ENCODE measurements at places on chromosomes 4 and X.

- peak overlapping the region; percentile 58 for H3K27ac ChIP-seq
- H3K36me3 ChIP-seq: no peaks in the 10 kb centered on the region
- H3K4me3 ChIP-seq: no peak overlapping the region
- H3K4me1 ChIP-seq: peaks cover 38% of the 10 kb centered on the region
These were observed 1.5 kb upstream of the BCOR start for GRCh38 chrX:40099055-40099958.

- no peak overlapping the region for H3K27ac ChIP-seq
- no peaks in the 10 kb centered on the region for H3K27me3 ChIP-seq
- no peaks in the 10 kb centered on the region for H3K36me3 ChIP-seq
- no peak overlapping the region for H3K4me3 ChIP-seq
These were observed 476.0 kb downstream of the GABRG1 start for GRCh38 chr4:45647823-45648222.

DNA sequence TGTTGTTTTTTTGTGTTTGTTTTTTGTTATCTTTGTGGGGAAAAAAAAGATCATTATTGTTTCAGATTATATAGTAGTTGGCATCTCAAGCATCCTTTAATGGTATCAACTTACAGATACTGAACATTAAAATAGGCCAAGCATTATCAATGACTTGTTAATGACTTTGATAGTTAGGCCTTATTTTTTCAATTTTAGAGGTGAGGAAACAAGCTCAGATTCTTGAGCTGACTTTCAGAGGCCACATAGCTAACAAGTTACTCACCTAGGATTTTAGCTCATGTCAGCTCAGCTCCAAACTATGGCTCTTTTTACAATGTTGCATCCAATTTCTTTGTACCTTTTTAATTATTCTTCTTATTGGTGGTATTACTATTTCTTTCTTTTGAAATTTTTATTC, 471 bp upstream of the PLAC8 start:
- H3K27ac ChIP-seq: peak overlapping the region; percentile 86
- H3K27me3 ChIP-seq: no peaks in the 10 kb centered on the region
- DNase-seq: peak; percentile 32
- H3K36me3 ChIP-seq: no peaks in the 10 kb centered on the region

GRCh38 chrX:75892749-75893148, 107.7 kb upstream of the MAGEE2 start:
- no peaks in the 10 kb centered on the region for H3K36me3 ChIP-seq
- H3K27me3 ChIP-seq: no peaks in the 10 kb centered on the region
- H3K4me3 ChIP-seq: no peak overlapping the region
- no peak overlapping the region for H3K27ac ChIP-seq
- no peak for DNase-seq

DNA sequence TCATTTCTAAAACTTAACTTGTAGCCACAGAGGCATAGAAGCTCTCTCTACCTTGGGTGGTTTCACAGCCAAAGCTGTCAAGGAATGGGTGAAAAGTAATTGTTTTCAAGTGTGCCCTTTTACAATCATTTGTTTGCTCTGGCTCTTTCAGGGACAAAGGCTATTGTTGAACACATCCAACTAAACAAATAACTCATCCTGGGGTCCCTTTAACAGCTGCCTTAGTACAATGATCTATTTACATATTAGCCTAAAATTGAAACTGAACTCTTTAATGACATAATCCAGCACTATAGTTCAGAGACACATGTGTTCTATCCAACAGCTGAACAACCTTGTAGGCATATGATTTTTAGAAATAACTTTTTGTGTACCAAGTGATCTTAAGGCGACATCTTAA, 3.7 kb downstream of the HHIP start:
- DNase-seq: no peak
- peaks cover 26% of the 10 kb centered on the region for H3K4me1 ChIP-seq
- no peak overlapping the region for H3K27ac ChIP-seq
- no peak overlapping the region for H3K4me3 ChIP-seq
- H3K27me3 ChIP-seq: peaks cover 16% of the 10 kb centered on the region

DNA sequence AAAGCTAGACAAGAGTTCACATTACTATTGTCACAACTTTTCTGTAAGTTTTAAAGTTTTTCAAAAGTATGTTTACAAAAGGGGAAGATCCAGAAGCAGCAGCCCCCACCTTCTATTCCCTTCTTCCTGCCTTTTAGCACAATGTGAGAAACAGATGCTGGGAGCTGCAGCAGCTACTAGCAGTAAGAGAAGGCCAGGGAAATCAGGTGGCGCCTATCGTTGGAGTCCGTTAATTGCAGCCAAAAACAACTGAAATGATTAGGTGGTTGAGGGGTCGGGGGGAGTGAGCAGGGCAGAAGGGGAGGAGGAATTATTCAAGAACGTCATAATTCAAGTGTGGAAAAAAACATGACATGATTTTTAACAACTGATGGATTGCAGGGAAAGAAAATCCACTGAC, 27.4 kb downstream of the FRYL start:
- peak; percentile 78 for DNase-seq
- H3K36me3 ChIP-seq: peaks cover 2% of the 10 kb centered on the region
- peak overlapping the region; percentile 67 for H3K27ac ChIP-seq
- H3K27me3 ChIP-seq: no peaks in the 10 kb centered on the region
- H3K4me1 ChIP-seq: peaks cover 7% of the 10 kb centered on the region
- H3K4me3 ChIP-seq: no peak overlapping the region

GRCh38 chr4:185238215-185238681, 28.9 kb downstream of the SNX25 start:
- H3K4me3 ChIP-seq: no peak overlapping the region
- no peak for DNase-seq
- H3K36me3 ChIP-seq: no peaks in the 10 kb centered on the region
- H3K27me3 ChIP-seq: no peaks in the 10 kb centered on the region
- H3K4me1 ChIP-seq: no peaks in the 10 kb centered on the region

DNA sequence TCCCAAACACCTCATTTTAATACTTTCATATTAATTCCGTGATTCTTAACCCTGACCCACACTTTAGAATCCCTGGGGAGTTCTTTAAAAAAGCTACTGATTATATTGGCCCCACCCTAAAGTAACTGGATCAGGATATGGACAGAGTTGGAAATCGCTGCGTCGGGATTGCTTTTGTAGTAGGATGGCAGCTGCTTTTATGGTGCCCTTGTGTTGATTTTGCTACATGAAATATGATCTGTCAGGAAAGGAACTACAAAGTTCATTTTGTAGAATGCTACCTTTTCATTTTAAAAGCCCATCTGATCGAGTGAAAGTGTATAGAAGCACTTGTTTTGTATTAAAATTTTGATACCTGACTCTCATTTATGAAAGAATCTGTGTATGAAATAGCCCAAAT, 43.6 kb downstream of the TMEM131L start:
- H3K27me3 ChIP-seq: no peaks in the 10 kb centered on the region
- no peak for DNase-seq
- no peaks in the 10 kb centered on the region for H3K4me1 ChIP-seq
- H3K4me3 ChIP-seq: no peak overlapping the region

DNA sequence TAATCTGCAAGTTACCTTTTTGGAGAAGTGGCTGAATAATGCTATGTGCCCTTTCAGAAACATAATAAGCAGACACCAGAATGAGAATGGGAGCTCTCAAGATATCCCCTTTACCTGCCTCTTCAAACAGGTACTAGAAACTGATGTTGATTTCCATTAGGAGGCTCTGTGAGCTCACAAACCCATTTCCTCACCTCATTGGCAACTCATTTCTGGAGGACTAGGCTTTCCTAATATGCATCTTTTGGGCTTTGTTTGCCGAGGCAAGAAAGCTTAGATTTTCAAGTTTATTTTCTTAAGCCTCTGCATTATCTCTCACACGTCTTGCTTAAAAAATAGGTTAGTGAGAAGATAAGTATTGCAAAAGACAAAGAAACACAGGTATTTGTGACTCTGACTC, 313.1 kb upstream of the IRS4 start:
- H3K4me3 ChIP-seq: no peak overlapping the region
- H3K4me1 ChIP-seq: no peaks in the 10 kb centered on the region
- no peaks in the 10 kb centered on the region for H3K36me3 ChIP-seq

- H3K4me1 ChIP-seq: no peaks in the 10 kb centered on the region
- no peak for DNase-seq
- H3K27ac ChIP-seq: no peak overlapping the region
- H3K36me3 ChIP-seq: no peaks in the 10 kb centered on the region
- no peak overlapping the region for H3K4me3 ChIP-seq
These were observed 33.5 kb downstream of the ARSJ start for GRCh38 chr4:113945906-113946305.

DNA sequence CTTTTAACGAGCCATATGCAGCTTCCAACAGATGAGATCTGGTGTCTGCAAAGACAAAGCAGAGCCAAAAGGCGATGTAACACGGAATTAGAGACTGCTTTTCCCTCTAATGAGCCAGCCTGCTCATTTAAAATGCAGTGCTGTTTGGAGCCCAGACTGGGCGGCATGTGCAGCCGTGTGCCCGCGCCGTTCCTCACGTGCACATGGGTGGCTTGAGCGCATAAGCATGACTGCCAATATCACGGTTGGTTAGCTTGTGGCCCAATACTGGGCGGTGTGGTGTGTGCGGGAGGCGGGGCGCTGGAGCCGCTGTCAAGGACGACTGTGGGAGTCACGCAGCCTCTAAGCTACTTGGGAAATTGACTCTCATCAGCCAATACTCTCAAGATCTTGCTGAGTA, 87.0 kb upstream of the SCOC start:
- DNase-seq: no peak
- H3K4me1 ChIP-seq: no peaks in the 10 kb centered on the region
- H3K27ac ChIP-seq: no peak overlapping the region
- H3K27me3 ChIP-seq: no peaks in the 10 kb centered on the region
- H3K36me3 ChIP-seq: no peaks in the 10 kb centered on the region

- no peaks in the 10 kb centered on the region for H3K27me3 ChIP-seq
- no peak overlapping the region for H3K27ac ChIP-seq
- H3K36me3 ChIP-seq: no peaks in the 10 kb centered on the region
These were observed 739.0 kb downstream of the GRID2 start for GRCh38 chr4:93042746-93043145.

GRCh38 chr4:142547974-142548373, 298.1 kb downstream of the INPP4B start:
- H3K27ac ChIP-seq: no peak overlapping the region
- H3K27me3 ChIP-seq: no peaks in the 10 kb centered on the region
- peaks cover 14% of the 10 kb centered on the region for H3K4me1 ChIP-seq
- no peak for DNase-seq

DNA sequence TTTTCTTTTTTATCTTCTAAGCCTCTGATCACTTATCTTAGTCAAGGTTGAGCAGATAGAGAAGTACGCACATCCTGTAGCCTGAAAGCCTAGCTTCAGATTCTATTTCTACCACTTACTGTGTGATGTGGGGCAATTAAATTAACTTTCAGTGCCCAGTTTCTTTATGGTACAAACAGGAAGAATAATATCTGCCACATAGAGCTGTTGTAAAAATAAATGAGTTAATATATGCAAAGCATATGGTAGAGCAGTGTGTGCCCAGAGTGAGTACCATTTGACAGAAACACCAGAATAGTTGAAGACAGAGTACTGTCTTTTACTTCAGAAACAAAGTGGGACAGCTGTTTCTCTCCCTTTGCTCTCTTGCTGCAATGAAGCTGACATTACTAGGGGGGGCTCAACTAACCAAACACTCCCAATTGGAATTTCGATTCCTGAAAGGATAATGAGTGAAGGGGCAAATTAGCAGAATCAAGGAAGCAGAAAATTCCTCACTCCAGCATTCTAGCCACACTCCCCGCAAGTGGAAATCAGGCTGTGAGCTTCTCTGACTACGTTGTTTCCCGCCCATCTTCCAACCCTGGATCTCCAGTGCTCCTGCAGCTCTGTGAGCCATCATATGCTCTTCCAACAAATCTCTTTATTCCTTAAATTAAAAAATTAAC, 80.4 kb downstream of the MAPK10 start:
- H3K4me3 ChIP-seq: no peak overlapping the region
- H3K4me1 ChIP-seq: no peaks in the 10 kb centered on the region
- H3K27ac ChIP-seq: no peak overlapping the region
- DNase-seq: no peak
- H3K27me3 ChIP-seq: no peaks in the 10 kb centered on the region
- H3K36me3 ChIP-seq: no peaks in the 10 kb centered on the region

- no peak overlapping the region for H3K27ac ChIP-seq
- H3K4me3 ChIP-seq: no peak overlapping the region
- no peaks in the 10 kb centered on the region for H3K27me3 ChIP-seq
- H3K4me1 ChIP-seq: no peaks in the 10 kb centered on the region
These were observed 5.8 kb upstream of the DMP1 start for GRCh38 chr4:87644286-87644685.

DNA sequence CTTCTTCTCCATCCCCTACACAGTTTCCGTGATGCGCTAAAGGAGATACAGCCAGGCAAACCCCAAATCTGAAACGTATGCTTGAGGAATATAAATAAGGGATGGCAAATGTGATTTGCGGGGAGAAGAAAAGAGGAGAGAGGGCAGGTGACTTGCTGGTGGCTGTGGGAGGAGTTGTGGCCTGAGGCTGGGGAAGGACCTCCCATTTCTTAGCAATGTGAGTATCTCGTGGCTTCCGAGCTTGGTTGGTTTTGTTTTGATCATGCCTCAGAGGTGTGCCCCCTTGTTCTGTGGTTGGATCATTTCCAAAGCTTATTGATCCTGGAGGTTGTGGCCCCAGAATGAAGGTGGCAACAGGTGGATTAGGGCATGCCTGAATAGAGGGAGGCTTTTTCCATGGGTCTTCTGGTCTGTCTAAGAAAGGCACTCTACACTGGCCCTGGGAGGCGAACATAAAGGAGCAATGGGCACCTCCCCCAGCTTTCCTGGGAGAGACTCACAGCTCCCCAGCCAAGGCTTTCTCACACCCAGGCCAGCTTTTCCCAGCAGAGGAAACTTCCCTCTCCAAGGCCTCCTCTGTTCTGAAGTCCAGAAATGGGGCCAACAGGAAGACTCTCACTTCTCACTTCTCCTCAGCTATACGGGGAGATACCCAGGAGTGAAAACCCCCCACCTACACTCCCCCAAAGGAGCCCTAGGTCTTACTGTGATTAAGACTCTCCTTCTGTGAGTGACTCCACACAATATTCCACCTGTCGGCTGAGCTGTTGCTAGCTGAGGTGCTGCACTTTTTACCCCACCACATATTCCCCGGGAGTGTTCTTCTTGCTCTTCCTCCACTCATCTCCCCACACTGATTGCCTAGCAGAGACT, 40.0 kb downstream of the C4orf51 start:
- DNase-seq: no peak
- no peaks in the 10 kb centered on the region for H3K27me3 ChIP-seq
- H3K27ac ChIP-seq: no peak overlapping the region
- H3K4me1 ChIP-seq: no peaks in the 10 kb centered on the region

- H3K4me3 ChIP-seq: no peak overlapping the region
- no peaks in the 10 kb centered on the region for H3K4me1 ChIP-seq
- no peaks in the 10 kb centered on the region for H3K27me3 ChIP-seq
- H3K27ac ChIP-seq: no peak overlapping the region
These were observed 28.9 kb upstream of the TLL1 start for GRCh38 chr4:165844161-165844560.

DNA sequence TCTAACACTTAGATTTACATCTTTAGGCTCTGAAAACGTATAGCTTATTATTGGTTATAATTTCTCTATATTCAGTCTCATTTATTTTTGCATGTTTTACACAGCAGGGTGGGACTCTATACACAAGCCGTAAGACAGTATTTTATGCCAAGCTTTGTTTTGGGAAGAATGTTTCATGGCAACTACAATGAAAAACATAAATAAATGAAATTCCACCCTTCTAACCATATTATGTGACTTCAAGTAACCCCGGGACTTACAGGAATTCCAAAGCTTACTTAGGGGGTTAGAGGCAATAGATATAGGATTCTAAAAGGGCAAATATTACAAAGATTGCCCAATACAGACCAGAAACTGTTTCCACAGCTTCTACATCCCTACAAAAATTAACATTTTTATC, 370.9 kb downstream of the PRR32 start:
- H3K4me1 ChIP-seq: no peaks in the 10 kb centered on the region
- no peaks in the 10 kb centered on the region for H3K36me3 ChIP-seq
- H3K27ac ChIP-seq: no peak overlapping the region
- H3K27me3 ChIP-seq: no peaks in the 10 kb centered on the region
- H3K4me3 ChIP-seq: no peak overlapping the region
